RPMI7951 (cell line): ENCODE measurements at places on chromosomes 16 and 17.

DNA sequence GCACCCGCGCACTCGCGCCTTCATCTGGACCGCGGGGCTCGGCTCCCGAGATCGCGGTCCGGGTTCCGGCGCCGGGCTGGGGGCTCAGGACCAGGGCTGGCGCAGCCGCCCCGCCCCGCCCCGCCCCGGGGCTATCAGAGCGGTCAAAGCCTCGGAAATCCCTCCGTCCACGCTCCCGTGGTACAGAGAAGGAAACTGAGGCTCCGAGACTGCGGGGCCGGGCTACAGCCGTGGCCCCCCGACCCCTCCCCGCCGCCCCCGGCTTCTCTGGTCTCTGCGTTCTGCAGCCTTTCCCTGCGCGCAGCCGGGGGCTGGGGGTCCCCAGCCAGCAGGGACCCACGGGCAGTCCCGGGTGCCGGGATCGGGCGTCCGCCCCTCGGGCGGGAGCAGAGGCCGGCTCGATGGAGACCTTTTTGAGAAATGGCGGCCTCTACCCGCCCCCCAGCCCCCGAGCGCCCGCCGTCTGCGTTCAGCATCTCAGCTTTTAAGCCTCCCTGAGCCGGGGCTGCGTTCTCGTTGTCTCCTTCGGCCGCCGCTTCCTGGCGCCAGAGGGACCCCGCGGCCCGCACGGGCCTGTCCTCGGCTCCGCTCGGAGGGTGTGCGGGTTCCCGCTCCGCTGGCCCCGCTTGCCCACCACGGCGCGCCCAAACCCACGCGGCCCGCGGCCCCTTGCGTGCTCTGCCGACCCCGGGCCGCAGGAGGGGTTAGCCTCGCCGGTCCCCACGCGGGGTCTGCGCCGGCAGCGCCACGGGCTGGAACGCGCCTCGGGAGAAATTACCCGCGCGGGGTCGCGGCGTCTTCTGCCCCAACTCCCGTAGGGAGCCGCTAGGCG is 1.5 kb upstream of the NPTX1 start:
- peak; percentile 42 for DNase-seq

GRCh38 chr16:86018071-86018470 is 119.1 kb downstream of the IRF8 start:
- DNase-seq, result no peak

DNA sequence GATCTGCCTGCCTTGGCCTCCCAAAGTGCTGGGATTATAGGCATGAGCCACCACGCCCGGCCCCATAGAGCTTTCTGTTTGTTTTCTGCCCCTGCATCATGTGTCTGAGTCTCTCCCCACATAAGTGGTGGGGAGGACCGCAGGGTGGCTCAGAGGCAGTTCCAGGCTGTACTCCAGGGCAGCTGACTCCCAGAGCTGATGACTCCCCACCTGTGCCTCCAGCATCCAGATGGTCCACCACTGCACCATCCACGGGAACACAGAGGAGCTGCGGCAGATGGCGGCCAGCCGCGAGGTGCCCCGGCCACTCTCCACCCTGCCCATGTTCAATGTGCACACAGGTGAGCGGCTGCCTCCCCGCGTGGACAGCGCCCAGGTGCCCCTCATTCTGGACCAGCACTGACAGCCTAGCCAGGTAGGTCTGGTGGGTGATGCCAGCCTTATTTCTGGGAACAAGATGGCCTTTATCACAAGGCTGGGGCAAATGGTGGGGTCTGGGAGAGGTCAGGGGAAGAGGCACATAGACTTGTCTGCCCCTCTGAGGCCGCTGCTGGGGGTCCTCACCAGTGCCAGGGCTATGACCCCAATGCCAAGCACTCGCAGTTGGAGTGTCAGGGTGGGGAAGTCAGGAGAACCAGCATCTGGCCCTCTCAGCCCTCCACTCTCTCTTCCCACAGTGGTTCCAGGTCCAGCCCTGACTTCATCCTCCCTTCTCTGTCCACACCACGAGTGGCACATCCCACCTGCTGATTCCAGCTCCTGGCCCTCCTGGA is 9.4 kb downstream of the SGCA start:
- DNase-seq, result no peak

DNA sequence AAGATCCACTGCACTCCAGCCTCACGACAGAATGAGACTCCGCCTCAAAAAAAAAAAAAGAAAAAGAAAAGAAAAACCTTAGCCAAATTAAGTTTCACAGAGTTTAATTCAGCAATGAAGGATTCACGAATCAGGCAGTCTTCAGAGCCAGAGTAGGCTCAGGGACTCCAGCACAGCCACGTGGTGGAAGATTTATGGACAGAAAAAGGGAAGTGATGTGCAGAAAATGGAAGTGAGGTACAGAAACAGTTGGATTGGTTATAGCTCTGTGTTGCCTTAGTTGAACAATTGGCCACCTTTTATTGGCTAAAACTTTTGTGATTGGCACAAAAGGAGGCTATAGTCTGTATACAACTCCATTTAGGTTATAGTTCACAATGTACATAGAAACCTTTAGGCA is 256.6 kb downstream of the HS3ST3B1 start:
- no peak for DNase-seq

DNA sequence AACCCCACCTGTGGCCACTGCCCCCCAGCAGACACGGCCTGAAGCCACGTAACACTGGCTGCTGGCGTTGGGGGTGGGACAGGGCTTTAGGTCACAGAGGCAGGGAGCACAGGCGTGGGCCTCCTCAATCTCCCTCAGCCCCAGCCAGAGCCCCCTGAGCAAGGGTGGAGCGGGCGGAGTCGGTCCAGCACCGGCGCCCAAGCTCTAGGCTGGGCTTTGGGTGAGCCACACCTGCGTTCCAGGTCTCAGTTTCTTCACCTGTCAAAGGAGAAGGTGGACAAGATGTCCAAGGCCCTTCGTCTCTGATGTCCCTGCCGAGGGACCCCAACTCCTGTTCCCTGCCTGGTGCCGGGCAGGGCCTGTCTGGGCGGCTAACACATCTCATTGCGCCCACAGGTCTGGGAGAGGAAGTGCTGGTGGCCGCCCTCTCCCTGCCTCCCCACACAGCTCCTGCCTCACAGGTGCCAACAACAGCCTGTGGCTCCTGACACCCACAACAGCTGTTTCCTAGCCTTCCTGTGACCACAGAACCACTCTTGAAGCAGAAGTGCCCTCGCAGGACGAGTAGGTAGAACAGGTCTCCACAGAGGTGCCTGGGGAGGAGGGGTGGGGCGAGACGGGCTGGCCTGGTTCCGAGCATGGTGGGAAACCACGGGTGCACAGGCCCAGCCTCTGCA is 12.0 kb downstream of the FAM83G start:
- no peak for DNase-seq

DNA sequence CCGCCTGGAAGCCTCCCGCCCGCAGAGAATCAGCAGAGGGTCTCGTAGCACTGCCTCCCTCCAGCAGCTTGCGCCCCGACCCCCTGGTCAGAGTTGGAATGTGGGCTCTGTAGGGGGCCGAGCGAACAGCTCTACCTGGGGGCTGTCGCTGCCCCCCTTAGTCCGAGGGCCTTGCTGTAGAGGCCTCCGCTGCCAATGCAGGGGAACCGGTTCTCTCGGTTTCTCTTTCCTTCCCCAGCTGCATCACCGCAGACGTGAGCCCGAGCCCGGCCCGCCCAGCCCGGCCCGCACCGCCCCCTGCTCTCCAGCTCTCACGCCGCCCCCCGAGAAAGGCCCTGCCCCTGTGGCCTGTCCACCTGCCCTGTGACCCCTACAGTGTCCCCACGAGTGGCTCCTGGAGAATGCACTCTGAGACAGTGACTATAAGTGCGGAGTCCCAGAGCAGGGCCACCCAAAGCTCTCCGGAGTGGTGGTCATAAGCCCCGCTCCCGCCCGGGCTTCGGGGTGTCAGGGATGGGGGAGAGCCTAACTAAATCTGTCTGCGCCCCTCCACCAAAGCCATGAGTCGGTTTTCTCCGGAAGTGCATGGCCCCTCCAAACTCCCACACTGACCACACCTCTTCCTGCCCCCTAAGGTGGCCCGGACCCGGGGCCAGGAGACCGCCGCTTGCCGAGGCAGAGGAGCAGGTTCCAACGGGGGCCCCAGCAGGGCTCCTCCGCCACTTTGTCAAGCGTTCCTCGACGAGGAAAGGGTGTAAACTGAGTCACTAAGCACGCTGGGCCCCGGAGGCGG is 1.7 kb downstream of the ARHGAP27 start:
- no peak for DNase-seq

- DNase-seq, result no peak
Measured at GRCh38 chr16:81618661-81619060, 160.4 kb upstream of the PLCG2 start.

- DNase-seq, result no peak
Measured at GRCh38 chr16:35552763-35553162, 2093.4 kb downstream of the TP53TG3F start.

GRCh38 chr17:64006361-64007088 is 8.4 kb downstream of the PRR29 start:
- no peak for DNase-seq

- DNase-seq, result no peak
Measured at GRCh38 chr17:14923981-14924380, 341.1 kb downstream of the PMP22 start.

DNA sequence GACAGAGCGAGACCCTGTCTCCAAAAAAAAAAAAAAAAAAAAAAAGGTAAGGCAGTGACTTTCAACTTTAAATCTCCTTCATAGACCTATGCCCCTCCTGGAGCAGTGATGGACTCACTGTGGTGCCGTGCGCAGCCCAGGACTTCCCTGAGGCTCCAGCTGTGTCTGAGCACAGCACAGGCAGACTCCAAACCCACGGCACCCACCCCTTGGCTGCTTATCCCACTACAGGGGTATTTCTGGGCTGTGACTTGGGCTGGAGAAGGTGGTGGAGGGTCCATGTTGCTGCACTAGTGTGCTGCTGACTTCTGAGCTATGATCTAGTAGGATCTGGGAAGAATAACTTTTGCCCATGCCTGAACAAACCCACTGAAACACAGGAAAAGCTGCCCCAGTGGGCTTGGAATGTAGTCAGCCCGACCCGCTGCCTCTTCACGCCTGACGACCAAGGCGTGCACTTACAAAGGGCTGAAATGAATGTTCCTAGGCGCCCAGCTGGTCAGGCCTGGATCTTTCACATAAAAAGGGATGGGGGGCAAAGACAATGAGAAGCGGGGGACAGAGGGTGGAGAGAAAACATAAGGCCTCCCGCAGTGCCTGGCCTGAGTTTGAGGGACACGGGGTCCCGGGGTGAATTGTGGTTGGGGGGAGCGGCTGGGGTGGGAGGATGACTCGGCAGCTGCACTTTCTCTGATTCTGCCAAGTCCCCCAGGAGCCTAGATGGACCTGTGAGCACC is 83.0 kb downstream of the IRF8 start:
- no peak for DNase-seq

DNA sequence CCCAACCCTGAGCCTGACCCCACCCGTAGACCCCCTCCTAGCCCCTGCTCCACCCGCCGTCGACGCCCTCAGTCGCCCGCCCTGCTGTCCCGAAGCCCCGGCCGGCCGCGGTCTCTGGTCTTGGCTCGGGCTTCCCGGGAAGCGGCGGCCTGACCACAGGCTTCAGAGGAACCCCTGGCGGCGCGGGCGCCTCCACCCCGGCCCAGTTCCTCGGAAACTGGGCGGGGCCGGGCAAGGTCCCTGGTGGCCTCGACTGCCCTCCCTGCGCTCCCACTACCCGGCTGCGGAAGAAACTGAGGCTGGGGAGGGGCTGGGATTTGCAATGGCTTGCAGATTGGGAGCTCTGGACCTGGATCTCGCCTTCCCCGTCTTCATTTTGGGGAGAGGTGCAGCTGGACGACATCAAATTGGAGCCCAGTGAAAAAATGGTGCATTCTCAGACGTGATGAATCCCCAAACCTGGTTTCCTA is 692 bp upstream of the SOCS1 start:
- DNase-seq, result peak; percentile 79

GRCh38 chr17:7404737-7405349 is 946 bp upstream of the TMEM256 start:
- no peak for DNase-seq

DNA sequence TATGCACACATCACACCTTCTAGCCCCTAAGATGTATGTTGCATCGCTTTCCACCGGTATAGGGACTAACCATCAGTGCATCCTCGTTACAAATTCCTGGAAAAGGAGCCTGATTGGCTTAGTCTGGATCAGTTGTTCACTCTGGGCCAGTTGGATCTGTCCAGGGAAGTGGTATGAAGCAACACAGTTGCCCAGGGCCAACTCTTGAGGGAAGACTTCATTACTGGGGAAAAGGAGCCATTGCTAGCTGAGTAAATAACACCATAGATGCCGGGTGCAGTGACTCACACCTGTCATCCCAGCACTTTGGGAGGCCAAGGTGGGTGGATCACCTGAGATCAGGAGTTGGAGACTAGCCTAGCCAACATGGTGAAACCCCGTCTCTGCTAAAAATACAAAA is 275.2 kb upstream of the RBFOX1 start:
- DNase-seq, result no peak

DNA sequence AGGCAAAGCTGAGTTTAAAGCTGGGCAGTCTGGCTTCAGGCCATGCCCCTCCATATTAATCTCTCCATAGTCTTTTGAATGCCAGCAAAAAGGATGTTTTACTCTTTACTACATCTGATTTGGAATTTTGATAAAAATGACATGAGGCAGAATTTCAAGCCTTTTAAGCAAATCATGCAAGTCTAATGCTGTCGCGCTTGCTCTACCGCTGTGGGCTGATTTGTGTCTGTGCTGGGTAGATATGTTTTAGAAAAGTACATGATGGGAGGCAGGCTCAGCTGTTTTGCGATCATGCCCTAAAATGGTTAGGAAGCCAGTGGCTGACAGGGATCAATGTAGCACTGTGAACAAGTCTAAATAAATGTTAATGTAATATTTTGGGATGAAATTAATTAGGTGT is 311.9 kb downstream of the CA10 start:
- DNase-seq, result no peak

DNA sequence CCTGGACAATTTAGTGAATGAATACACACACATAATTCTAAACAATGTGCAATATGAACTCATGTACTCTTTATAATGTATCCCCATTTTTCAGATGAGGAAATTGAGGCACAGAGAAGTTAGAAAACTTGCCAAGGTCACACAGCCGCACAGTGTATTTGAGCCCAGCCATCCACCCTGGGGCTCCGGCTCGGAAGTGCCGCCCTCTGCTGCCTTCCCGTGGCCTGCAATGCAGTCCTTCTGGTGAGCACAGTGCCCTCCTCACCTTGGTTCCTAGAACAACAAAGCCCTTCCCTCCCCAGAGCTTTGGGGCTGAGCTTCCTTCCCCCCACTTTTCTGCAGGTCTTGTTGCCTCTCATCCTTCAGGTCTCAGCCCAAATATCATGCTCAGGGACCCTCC is 63.7 kb downstream of the C16orf78 start:
- DNase-seq, result no peak

- no peak for DNase-seq
Measured at GRCh38 chr17:49548051-49548505, 27.6 kb upstream of the NXPH3 start.

GRCh38 chr17:2020721-2021120 is 4.4 kb downstream of the RTN4RL1 start:
- DNase-seq, result no peak

DNA sequence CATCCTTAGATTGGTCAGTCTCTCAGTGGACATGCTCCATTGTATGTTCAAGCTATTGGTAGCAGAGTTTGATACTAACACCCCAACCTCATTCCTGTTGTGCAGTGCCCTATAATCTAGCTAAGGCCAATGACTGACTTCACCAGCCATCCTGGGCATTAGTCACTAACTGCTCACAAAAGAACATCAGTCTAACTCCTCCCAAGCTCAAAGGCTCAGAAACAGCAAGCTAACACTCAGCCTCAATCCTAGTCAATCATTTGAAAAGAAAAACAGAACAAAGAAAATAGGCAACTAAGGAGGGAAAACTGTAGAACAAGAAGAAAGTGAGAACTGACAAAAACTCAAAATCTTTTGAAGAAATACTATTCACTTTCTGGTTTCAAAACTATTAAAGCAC is 199.1 kb upstream of the C17orf78 start:
- peak; percentile 29 for DNase-seq
